GM10248 (cell line): ENCODE measurements at places on chromosomes 13 and 19.

- DNase-seq: peak; percentile 49
These were observed 8.6 kb downstream of the PPP5C start for GRCh38 chr19:46355234-46356148.

DNA sequence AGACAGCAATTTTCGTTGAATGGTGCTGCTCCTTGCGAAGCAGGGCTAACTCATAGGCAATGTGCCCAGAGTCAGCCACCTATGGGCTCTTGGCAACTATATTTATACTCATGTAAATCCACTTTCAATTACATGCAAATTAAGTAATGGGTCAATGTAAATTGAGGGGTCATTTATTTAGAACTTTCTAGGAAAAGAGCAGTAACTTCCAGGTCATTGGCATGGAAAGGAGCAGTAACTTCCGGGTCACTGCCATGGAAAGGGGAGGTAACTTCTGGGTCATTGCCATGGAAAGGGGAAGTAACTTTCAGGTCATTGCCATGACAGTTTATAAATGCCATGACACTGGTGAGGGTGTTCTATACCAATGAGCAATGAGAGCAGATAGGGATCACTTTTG is 11.6 kb downstream of the KLK4 start:
- no peak for DNase-seq

- no peak for DNase-seq
These were observed 20.7 kb downstream of the COL4A1 start for GRCh38 chr13:110285991-110286832.

DNA sequence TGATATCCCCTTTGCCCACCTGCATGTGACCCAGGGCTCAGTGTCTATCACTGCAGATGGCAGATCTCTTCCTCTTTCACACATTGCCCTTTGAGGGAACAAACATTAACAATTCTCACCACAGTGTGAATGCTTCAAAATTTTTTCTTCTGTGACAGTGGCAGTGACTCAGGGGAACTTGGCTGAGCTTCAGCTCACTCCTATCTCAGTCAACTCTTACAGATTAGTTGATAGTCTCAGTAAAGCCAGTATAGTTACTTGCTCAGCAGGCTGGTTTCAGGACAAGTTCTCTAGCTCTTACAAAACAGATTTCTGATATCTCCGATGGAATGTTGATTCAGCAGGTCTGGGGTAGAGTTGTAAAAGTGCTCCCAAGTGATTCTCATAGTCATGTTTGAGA is 166.9 kb downstream of the DLEU7 start:
- DNase-seq: no peak
